ENCODE measurements at places on chromosomes 12 and 14.

GRCh38 chr12:104654665-104655609, 198.2 kb downstream of the CHST11 start:
- no peak for DNase-seq

DNA sequence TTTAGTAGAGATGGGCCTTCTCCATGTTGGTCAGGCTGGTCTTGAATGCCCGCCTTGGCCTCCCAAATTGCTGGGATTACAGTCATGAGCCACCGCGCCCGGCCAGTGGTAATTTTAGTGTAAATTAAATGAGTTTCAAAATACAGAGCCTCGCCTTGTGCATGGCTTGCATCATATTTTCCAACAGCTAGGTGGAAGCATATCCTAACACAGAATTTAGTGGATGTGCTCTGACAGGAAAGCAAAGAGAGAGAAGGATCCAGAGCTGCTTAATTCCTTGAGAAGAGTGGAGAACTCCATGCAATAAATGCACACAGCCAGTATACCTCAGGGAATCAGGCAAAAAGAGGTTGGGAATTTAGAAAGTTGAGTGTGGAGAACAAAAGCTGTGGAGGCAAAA, 2.5 kb downstream of the OR6C2 start:
- DNase-seq: no peak

DNA sequence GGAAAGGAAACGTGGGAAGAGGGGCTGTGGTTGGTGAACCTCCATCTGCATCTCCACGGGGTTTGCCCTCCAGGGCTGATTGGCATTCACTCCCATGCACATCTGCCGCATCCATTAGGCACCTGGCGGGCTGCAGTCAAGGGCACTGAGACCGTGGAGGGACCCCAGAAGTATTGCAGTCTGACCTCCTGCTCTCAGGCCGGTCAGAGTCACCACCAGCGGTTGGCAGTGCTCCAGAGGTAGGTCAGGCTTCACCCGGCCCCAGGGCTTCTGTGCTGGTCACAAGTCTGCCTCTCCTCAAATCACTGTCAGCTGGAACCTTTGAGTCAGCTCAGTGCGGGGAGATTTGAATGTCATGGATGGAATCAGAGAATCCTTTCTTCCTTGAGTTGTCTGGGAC, 132.3 kb downstream of the PAPOLA start:
- DNase-seq: no peak

DNA sequence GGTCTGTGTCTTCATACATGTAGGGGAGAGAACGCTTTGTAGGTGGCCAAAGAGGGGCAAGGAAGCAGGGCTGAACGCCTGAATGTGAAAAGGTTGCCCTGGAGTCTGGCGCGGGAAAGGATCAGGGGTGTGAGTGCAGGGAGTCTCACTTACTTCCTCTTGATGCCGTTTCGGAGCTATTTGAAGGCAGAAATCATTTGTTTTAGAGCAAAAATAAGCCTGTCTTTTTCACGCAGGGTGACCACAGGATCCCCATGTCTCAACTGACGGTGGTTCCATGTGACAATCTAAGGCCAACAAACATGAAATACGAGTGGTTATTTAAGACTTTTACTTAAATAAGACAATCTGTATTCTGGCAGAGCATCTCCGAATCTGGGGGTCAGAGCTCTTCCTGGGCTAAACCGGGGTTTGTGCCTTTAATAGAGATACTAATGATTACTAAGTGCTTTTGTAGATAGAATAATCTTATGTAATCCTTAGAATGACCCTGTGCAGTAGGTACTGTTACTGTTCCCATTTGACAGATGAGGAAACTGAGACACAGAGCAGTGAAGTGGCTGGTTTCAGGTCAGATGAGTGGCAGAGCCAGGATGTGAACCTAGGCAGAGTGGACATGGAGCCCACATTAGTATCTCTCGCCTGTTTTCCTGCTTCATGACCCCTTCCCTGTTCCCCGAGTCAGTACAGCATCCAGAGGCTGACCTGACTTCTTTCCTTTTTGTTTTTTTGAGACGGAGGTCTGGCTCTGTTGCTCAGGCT, 1.9 kb downstream of the BRI3BP start:
- no peak for DNase-seq

- no peak for DNase-seq
Observed at GRCh38 chr12:94133964-94134795, 14.2 kb upstream of the PLXNC1 start.

DNA sequence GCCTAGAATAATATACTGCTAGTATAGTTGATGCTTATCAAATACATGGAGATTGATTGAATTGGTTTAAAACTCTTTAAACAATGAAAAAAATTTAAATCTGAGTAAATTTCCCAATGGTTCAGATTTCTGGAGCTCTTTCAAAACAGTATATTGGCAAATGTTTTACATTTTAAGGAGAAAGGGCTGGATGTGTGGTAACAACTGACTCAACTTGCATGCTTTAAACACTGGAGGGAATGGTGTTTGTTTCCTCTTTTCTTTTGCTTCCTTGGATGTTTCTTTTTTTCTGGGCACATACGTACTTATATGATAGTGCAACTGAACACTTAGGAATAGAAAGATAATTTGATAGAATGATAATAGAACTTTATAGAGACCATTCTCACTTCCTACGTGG, 73.8 kb upstream of the RFX4 start:
- no peak for DNase-seq

- DNase-seq: no peak
Observed at GRCh38 chr12:99619389-99620158, 28.0 kb upstream of the GARIN6 start.

GRCh38 chr14:86321151-86321550, 791.2 kb downstream of the FLRT2 start:
- DNase-seq: no peak

DNA sequence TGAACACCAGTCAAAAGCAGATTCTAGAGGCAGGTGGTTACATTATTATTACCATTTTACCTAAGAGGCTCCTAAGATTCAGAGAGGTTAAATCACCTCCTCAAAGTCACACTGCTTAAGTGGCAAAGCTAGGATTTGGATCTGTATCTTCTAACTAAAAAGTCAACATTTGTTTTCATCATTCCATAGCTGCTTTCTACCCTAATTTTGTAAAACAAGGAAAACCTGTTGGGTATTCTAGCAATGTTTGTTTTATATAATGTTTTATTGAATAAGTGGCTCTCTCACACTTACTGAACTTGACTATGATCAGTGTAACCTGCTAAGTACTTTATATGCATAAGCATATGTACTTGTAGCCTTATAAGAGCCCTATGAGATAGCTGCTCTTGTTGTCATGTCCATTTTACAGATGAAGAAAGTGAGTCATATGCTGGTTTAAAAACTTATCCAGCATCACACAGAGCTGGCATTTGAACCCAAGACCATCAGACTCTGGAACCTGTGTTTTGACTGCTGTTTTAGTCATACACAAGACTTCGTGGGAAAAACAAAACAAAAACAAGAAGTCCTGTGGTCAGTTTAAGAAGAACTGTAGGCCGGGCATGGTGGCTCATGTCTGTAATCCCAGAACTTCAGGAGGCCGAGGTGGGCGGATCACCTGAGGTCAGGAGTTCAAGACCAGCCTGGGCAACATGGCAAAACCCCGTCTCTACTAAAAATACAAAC, 31.7 kb upstream of the EVL start:
- no peak for DNase-seq

- DNase-seq: no peak
Observed at GRCh38 chr14:66746316-66747006, 238.5 kb downstream of the GPHN start.

DNA sequence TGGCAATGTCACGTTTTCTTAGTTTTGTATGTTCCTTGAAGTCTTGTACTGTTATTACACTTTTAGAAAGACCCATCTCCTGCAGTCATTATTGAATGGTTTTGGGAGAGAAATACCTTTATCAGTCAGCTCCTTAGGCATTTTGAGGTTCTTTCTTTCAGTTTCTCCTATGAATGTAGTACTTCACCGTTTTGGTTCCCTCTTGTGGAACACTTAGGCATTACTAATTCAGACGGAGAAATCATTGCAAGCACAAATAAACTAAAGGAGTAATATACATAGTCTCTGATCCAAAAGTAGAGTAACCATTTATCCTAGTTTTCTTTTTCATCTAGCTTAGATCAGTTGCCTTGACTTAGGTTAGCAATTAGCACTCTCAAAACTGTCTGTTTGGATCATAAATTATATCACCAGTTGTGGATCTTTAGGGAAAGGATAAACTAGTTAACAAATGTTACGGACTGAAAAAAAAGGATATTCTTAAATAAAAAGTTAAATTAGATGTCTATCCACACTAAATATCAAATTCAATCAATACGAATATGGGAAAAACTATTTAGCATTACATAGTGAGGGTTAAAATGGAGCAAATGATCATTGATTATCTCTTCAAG, 1538.3 kb upstream of the SEL1L start:
- DNase-seq: no peak

GRCh38 chr12:58967561-58967960, 47.3 kb upstream of the LRIG3 start:
- DNase-seq: peak; percentile 28

DNA sequence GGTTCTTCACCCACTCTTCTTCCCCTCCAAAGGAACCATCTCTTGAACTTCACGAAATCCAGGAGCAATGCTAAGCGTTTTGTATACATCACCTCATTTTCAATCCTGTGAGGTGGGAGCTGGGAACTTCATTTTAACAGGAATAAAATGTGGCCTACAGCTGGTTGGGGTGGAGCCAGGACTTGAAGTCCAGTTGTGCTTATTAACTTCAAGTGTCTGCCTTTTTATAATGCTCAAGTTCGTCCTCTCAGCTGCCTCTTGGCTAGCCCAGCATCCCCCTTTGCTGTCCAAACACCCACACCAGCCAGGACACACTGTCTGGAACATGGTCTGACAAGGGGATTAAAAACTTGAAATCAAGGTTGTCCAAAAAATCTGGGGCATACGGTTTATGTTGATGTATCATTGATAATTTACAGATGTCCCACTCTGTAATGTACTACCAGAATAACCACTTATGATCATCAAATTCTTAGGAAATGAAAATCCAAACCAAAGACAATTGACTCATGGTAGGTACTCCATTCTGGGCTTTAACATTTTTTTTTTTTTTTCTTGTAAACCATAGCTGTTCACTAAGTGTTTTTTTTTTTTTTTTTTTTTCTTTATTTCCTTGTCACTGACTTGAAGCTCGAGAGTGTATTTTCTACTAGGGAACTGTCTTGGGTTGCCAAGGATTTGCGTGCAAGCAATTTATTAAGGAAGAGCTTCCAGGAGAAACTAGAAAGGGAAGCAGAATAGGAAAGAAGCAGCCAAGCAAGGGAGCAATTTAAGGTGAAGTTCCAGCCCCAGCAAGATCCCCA, 252.3 kb downstream of the EFCAB11 start:
- peak; percentile 87 for DNase-seq

DNA sequence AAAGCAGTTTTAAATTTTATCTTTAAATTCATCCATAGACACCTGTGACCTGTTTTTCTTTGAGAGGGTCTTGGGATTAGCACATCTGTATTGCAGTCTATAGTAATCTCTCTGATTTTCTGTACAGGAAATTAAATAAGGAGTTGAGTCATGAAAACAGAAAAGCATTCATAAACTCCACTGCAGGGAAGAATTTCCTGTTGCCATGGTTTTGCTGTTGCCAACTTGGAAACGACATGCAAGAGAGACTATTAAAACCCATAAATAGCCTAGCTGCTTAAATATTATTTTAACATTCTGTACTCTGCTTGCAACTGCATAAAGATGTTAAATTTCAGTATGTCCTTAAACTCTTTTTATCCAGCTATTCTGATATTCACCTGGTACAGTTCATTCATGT, 281.0 kb upstream of the RGS6 start:
- peak; percentile 66 for DNase-seq

GRCh38 chr14:102717276-102717675, 60.0 kb upstream of the TRAF3 start:
- DNase-seq: no peak

GRCh38 chr14:55125403-55125802, 3.6 kb upstream of the LGALS3 start:
- DNase-seq: no peak

DNA sequence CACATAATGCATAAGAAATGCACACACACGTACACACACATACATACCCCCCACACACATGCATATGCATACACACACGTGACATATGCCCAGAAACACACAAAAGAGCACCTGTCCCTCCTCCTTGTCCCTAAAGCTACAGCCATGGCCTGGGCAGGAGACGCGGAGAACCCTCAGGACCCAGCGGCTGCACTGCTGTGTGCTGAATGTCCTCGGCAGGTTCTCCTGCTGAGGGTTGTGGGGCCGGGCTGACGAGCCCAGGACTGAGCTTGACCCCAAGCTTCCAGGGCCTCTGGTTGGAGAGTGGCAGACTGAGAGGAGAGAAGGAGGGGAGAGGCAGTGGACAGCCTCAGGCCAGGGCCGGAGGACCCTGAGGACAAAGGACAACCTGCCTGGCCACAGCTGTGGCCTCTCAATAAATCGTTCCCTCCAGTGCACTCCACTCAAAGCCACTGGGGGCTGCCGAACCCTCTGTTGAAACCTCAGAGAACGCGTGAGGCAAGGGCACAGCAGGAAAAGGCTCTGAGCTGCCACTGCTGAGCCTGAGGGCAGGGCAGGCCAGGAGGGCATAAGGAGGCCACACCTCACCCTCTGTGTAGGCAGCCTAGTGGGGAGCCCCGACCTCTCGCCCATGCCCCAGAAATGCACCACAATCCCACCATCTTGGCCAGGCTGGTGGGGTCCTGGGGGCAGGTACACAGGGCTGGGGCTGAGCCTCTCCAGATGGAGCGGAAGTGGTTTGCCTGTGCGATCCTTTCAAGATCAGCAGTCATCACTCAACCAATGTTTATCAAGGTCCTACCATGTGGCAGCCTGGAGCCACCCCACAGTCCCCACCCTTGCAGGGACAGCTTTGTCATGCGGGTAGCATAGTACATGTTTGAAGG, 3.1 kb downstream of the CACNA2D4 start:
- no peak for DNase-seq

- DNase-seq: no peak
Observed at GRCh38 chr14:100693877-100694578, 32.7 kb upstream of the DLK1 start.

GRCh38 chr12:15721316-15722115, 67.7 kb downstream of the EPS8 start:
- no peak for DNase-seq

DNA sequence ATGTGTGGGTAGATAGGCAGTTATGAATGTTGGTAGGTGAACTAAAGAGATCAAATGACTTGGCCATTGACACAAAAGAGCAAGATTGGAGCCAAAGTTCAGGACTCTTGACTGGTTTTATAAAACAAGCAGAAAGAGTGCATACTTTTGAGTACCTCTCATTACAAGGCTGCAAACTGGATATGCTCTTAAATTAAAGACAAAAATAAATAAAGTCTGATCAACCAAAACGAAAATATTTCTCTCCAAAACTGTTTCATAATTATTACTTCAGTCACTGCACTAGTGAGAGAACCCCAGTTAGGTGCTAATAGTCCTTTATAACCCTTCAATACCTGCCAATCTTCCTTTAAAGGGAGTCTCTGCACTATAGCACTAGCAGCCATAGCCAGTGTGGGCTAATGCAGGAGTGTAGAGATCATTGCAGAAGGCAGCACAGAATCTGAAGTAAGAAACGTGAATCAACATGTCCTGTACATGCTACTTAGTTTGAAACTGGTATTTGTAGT, 147.1 kb downstream of the FOXA1 start:
- DNase-seq: no peak
